Breast epithelium (tissue), 4 donors: ENCODE measurements at places on chromosomes 3 and 15. TPM values are rescaled to one million over a fixed set of nuclear protein-coding genes. Genes with fewer than 3 reads are reported as not detected.

The CCDC39 gene
- not detected for total RNA-seq

The CFAP100 gene
- not detected for total RNA-seq

The CHRNA5 gene
- 1.4 TPM for total RNA-seq

The DUOX1 gene
- 0.80 TPM for total RNA-seq

The ADPRH gene
- 5.9 TPM for total RNA-seq

The ADGRG7 gene
- total RNA-seq: not detected

The NANOGP8 gene
- 1.3 TPM for total RNA-seq

The IL17RE gene
- total RNA-seq: 22.0 TPM

The TIMMDC1 gene
- 47.1 TPM for total RNA-seq

The CLDN11 gene
- total RNA-seq: 48.4 TPM

The EXD1 gene
- total RNA-seq: not detected

The IRAK2 gene
- 7.2 TPM for total RNA-seq

The FRMD4B gene
- total RNA-seq: 49.5 TPM

The EFCC1 gene
- total RNA-seq: 3.9 TPM

The GPR160 gene
- 4.2 TPM for total RNA-seq

The EPHB1 gene
- 5.9 TPM for total RNA-seq

The GLCE gene
- total RNA-seq: 52.2 TPM

The HESX1 gene
- total RNA-seq: 0.66 TPM

The FANCD2OS gene
- total RNA-seq: not detected

The LIPC gene
- 0.15 TPM for total RNA-seq

The HYAL3 gene
- total RNA-seq: 6.4 TPM

The CTDSPL2 gene
- total RNA-seq: 101 TPM

The IQCH gene
- total RNA-seq: 11.9 TPM

The SLC9C1 gene
- not detected for total RNA-seq

The TPRG1 gene
- 31.9 TPM for total RNA-seq

The NLGN1 gene
- 12.3 TPM for total RNA-seq

The NDUFB4 gene
- 116 TPM for total RNA-seq

The DIS3L gene
- 37.0 TPM for total RNA-seq

The P2RY1 gene
- total RNA-seq: 10.9 TPM

The ISLR2 gene
- total RNA-seq: 0.88 TPM

The KLHL40 gene
- total RNA-seq: not detected

The HCLS1 gene
- 37.8 TPM for total RNA-seq

The MORC1 gene
- under 0.01 TPM for total RNA-seq

The PPM1L gene
- total RNA-seq: 136 TPM

The MUC20 gene
- 20.1 TPM for total RNA-seq

The SMCO1 gene
- total RNA-seq: not detected

The HHLA2 gene
- total RNA-seq: not detected

The CHRFAM7A gene
- 3.3 TPM for total RNA-seq

The IQGAP1 gene
- total RNA-seq: 387 TPM

The PPP1R14D gene
- 4.9 TPM for total RNA-seq

The B3GNT5 gene
- total RNA-seq: 6.2 TPM

The MFGE8 gene
- 457 TPM for total RNA-seq

The NPHP3 gene
- 98.2 TPM for total RNA-seq

The RBP2 gene
- total RNA-seq: not detected

The ZMYND10 gene
- 1.9 TPM for total RNA-seq

The SLC22A13 gene
- 0.48 TPM for total RNA-seq

The ACTC1 gene
- total RNA-seq: 0.15 TPM

The CORO2B gene
- total RNA-seq: 3.5 TPM

The ERC2 gene
- total RNA-seq: 0.64 TPM
